Fibroblast of upper back skin (primary cell): ENCODE measurements at places on chromosomes 7 and 10.

DNA sequence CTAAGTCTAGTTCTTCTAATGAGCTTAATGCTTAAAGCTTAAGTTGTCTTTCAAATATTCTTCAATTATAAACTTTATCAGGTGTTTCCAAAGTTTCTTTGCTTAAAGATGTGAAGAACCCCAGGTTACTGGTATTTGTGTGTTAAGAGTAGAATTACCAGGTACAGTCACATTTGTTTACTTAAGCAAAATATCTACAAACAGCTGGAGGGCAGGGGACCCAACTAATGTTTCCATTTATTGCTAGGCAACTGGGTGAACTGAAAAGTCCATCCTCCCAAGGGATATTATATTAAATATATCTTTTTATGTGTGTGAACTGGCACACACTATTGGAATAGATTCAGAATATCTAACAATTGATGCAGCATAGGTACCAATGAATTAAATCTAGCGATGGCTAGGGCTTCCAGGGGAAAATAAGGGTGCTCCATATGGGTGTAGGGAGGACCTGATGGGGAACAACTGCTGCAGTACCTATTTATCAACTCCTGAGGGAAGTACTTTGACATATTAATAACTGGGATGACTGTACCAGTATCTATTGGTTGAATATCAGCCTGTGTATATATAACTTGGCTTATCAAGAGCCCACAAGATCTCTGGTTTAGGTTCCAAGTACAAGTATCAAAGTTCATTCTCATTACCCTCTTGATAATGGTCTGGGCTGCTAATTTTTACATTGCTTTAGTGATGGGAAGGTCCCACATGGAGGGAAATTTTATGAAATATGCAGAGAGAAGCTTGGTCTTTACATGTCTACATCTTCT lies 10.3 kb upstream of the AGR3 start:
- no peak for DNase-seq

GRCh38 chr10:132076578-132077081 lies 10.9 kb downstream of the JAKMIP3 start:
- DNase-seq = no peak

- peak; percentile 26 for DNase-seq
These were observed 45.0 kb downstream of the ESYT2 start for GRCh38 chr7:158784270-158784669.

GRCh38 chr7:23470330-23471105 lies at the start of gene IGF2BP3:
Gene IGF2BP3 (minus strand): TSS chr7:23470491. CDS start chr7:23470110, 381 bp downstream.
- DNase-seq = peak; percentile 98

DNA sequence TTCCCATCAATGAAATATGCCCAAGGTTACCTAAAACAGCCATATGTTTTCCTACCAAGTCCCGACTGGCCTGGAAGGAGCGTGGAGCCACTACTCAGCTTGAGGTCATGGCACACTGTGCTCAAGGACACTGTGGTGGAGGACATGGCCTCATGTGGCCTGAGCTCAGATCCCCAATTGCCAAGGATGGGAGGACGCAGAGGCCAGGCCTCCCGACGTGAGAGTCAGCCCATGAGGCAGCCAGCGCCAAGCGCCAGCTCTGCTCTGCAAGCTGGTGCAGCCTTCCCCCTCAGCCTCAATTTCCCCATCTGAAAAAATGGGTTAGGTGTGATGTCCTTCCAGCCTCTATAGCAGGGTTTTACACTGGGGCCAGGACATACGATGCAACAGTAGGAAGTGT lies 302.6 kb downstream of the CALN1 start:
- no peak for DNase-seq

- DNase-seq = no peak
These were observed 929 bp downstream of the GBF1 start for GRCh38 chr10:102246261-102246660.

DNA sequence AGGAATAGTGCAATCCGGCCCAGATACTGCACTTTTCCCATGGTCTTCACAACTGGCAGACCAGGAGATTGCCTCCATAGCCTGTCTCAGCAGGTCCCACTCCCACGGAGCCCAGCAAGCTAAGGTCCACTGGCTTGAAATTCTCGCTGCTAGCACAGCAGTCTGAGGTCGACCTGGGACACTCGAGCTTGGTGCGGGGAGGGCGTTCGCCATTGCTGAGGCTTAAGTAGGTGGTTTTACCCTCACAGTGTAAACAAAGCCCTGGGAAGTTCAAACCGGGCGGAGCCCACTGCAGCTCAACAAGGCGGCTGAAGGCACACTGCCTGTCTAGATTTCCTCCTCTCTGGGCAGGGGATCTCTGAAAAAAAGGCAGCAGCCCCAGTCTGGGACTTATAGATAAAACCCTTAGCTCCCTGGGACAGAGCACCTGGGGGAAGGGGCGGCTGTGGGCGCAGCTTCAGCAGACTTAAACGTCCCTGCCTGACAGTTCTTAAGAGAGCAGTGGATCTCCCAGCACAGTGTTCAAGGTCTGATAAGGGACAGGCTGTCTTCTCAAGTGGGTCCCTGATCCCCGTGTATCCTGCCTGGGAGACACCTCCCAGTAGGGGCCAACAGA lies 293.5 kb upstream of the GALNT17 start:
- DNase-seq = no peak
